ENCODE measurements at places on chromosomes 5 and 9.
A peak's percentile ranks its signal among the peaks of the same experiment; 100 is the strongest.

DNA sequence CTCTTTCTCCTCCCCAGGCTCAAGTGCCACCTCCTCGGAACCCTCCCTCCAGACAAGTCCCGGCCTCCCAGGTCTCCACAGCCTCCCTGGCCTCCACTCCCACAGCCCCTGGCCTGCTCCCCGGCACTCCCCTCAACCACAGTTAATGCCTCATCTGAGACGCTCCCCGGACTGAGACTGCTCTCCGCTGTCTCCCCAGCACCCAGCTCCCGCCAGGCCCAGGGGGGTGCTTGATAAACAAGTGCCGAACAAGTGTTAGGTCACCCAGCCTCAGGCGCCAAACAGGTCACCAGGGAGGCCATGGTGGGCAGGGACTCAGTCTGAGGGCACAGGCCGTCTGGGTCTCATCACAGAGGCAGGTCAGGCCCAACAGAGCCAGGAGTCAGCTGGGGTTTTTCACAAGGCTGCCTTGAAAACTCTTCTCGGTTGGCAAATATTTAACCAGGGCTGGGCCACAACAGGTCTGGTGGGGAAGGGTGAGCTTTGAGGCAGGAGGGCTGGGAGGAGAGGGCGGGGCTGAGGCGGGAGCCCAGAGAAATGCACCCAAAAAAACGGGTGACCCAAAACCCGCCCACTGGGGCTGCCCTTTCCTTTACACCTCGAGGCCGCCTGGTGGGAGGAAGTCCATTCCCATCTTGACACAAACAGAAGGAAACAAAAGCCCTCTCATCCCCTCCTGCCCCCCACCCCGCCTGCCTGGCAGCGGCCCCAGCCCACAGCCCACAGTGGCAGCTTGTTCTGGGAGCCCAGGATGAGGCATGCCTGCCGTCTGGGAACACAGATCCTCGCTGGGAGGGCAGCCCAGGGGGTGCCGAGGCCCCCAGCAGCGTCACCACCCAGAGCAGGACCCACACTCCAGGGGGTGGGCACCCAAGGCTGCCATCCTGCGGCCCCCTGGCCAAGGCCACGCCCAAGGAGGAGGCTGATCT is 66.6 kb upstream of the STXBP1 start:
- DNase-seq = no peak

- no peak for DNase-seq
Observed at GRCh38 chr9:39108145-39108544, 179.8 kb downstream of the CNTNAP3 start.

DNA sequence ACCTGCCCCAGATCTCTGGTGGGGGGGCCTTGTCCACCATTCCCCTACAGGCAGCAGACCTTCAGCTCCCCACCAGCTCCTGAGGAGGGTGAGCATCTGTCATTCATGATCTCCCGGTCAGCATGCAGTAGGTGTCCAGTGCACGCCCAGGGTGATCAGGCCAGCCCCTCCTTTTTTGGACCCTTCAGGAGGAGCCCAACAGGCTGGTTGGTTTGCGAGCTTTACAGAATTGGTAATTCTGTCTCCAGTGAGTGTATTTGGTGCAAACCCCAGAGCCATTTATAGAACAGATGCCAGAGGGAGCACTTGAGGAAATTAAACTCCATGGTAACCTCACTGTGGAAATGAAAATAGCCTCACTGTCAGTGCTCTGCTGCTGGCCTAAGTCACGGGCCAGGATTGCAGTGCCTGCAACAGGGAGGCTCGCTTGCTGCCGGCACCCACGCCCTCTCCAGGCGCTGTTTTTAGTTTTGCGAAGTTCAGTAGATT is 23.4 kb downstream of the WNK2 start:
- DNase-seq = no peak

GRCh38 chr5:95939465-95939864 is 22.2 kb downstream of the ELL2 start:
- no peak for DNase-seq

- peak; percentile 18 for DNase-seq
Observed at GRCh38 chr5:88248743-88249540, 19.7 kb downstream of the TMEM161B start.

GRCh38 chr9:136644343-136644592 is 18.4 kb upstream of the EGFL7 start:
- DNase-seq = no peak

DNA sequence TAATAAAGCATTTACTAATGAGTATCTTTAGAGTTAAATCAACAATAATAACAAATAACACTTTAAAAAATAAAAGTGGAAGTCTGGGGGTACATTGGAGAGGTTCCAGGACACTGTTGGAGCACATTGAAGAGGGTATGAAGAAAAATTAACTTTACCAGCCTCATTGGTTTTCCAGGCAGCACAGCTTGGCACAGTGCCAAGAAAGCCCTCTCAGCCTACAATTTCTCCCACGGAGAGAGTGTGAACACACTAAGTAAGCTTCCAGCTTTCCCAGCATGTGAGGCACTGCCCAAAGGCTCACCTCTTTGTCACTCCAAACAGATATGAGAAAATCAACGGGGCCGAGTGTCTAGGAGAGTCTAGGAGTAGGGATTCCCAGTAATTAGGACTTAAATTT is 1912.8 kb upstream of the NUDT12 start:
- DNase-seq = no peak

- DNase-seq = no peak
Observed at GRCh38 chr5:42870882-42871418, 59.3 kb upstream of the SELENOP start.

DNA sequence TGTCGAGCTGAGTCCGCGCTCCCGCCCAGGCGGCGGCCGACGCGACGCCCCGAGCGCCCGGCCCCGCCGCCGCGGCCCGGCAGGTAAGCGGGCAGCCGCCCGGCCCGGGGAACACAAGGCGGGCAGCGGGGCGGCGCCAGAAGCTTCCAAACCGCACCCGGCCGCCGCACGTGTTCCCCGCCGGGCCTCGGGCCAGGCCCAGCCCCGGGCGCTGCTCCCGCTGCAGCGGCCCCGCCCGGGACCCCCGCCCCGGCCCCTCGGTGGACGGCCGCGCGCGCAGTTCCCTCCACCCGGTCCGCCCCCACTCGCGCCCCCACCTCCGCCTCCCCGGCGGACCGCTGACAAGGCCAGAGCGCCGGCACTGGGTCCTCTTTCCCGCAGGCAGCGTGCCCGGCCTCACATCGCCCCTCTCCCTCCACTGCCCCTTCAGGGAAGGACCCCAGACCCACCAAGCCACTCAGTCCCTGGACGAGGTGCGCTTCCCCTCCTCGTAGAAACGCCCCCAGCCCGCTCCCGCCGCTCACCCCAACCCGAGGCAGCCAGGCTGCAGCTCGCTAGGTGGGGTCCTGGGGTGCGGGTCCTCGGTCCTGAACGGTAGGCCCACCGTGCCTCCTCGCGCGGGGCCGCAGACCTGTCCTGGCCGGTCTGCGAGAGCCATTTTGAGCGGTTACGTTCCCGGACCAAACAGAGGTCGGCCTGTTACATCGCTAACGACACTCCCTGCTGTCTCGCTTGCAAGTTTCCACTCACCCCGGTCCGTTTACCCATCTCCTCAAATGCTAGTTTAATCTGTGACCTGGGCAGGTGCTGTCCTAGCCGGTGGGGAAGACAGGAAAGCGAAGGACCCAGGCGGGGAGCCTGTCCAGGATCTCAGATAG is 475 bp downstream of the WDR5 start:
- DNase-seq = peak; percentile 14

- no peak for DNase-seq
Observed at GRCh38 chr5:78930721-78931120, 54.4 kb downstream of the ARSB start.

DNA sequence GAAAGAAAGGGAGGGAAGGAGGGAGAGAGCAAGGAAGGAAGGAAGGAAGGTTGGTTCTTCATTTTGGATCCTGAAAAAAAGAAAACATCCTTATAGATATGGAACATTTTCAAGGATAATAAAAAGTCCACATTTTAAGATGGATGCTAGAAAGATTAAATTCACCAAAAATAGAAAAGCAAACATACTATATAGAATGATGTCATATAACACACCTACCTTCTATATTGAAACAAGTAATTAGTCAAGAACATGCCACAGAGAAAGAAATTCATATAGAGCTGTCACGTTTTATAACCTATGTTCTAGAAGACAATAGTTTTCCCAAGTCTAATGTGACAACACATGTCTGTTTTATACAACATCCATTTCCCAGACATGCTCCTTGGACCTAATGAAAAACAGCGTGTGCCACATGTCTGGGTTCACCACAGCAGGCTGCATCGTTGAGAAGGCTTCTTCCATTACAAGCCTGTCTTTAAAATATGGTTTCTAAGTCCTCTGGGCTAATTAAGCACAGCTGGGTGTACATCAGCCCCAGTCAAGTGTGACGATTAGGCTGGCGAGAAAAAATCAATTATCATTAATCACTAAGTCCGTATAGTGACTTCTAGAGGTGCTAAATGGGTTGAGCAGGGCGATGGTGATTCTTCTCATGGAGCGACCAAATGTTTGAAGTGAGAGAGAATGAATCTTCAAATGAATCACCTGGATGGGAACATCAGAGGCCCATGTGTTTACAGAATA is 301.8 kb downstream of the TLE1 start:
- no peak for DNase-seq

DNA sequence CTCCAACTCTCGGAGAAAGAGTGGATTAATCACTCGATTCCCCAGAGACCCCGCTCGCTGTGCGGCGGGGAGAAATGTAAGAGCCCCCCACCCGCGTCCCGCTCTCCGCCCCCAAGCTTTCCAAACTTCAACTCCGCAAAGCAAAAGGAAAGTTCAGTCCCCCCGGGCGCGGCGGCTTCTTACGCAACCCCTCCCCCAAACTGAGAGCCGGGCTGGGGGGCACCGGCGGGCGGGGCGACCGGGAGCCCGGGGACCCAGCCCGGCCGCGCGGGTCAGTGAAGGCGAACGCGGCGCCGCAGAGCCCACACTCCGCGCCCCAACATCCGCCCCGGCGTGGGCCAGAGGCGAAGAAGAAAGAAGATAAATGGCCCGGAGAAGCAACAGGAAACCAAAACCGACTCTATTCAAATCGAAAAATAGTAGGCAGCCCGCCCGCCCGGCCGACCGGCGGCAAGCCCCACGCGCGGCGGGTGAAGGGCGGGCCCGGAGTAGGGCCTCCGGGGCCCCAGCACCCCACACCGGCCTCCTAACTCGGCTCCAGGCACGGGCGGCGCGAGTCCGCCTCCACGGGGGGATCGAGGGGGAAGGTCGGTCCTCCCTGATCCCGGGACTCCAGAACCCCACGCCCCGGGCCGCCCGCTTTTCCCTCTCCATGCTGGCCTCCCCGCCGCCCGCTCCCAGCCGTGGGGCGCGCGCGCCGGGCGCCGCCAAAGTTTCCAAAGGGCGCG is 720 bp downstream of the NOTCH1 start:
- DNase-seq = peak; percentile 74

GRCh38 chr5:65623482-65623881 is 651 bp downstream of the TRIM23 start:
- DNase-seq = no peak

DNA sequence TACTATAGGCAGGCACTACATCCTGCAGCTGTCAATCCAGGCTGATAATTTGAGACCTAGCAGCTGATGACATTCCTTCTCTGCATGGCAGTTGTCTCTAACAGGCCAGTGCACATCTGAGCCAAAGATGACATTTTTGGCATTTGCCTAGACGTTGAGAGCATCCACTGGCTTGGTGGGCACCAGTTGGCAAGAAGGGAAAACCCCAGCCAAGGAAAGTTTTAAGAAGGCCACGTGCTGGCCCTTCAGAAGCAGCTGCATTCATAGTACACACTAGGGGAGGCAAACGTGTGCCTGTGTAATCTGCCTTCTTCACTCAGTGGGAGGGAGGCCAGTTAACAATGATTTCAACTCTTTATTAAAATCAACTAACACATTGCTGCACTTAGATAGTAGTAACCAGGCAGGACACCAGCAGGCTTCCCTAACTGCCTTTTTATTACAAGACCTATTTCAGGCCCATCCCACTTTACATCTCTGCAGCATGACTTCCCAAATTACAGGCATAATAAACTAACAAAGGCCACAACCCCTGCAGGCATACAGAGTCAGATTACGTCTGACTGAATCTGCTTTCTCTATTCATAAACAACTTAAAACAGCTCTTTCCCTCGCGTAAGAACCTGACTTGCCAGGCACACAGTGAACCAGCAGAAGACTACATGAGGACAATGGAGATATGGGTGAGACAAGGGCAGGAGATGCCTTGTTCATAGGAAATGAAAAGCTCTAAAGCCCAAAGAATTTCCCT is 576.3 kb downstream of the PDE4D start:
- no peak for DNase-seq

DNA sequence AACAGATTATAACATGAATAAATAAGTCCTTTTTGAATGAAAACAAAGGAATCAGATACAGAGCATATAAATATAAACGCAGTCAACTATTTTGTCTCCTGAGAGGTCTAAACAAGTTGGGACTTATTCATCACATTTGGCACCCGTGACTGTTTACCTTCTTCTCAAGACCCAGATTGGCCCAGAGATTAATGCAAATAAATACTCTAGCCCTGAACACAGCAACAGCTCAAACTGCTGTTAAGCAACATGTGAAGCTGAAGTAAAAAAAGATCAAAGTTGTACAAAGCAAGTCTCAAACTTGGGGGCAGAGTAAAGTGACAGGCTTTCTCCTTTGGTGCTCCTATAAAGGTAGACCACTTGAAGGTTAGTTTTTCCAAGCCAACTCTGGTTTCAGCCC is 95.0 kb upstream of the NR5A1 start:
- no peak for DNase-seq

- no peak for DNase-seq
Observed at GRCh38 chr9:74935008-74935407, 17.7 kb downstream of the C9orf40 start.

DNA sequence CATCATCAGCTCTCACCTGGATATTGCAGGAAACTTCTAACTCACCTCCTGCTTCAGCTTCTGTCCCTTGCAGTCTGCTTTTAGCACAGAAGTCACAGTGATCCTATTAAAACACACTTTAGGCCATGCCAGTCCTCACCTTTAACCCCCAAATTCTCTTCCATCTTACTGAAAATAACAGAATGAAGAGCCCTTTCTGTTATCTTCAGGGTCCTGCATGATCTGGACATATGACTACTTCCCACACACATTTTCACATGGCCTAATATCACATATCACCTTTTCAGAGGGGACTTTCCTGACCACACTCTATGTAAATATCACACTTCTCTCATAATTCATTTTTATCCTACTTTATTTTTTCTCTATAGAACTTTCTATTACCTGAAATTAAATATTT is 550.6 kb upstream of the CLINT1 start:
- no peak for DNase-seq

GRCh38 chr9:105341434-105342146 is 97.1 kb downstream of the SLC44A1 start:
- DNase-seq = no peak
